Effector memory CD8-positive, alpha-beta T cell (primary cell): ENCODE measurements at places on chromosomes 7 and 10.

DNA sequence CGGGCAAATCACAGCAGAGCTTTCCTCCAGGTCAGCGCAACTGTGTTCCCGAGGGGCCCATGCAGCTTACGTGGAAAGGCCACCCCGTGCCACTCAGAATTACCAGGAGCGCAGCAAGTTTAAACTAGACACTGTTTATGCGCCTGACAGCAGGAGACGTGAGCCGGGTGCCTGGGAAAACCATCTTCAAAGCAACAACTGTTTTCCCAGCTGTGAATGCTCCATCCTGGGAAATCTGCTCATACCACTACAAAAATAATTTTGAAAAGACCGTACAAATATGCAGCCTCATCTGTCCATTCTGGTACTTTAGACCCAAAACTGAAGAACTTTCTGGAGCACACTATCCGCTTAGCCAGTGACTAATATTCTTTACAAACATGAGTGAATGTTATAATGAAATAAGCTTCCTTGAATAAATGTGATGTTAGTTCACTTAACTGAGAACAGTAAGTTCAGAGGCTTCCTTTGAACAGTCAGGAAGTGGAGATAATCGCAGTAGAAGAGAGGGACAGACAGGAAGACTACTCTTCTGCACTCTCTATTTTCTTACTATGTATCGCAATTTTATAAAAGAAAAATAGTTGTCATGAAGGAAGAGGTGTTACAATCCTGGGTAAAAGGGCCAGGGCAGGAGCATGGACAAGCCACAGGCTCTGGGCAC, 16.7 kb downstream of the GPER1 start:
- DNase-seq = no peak

- DNase-seq = no peak
These were observed 45.4 kb upstream of the NPSR1 start for GRCh38 chr7:34612661-34613060.

DNA sequence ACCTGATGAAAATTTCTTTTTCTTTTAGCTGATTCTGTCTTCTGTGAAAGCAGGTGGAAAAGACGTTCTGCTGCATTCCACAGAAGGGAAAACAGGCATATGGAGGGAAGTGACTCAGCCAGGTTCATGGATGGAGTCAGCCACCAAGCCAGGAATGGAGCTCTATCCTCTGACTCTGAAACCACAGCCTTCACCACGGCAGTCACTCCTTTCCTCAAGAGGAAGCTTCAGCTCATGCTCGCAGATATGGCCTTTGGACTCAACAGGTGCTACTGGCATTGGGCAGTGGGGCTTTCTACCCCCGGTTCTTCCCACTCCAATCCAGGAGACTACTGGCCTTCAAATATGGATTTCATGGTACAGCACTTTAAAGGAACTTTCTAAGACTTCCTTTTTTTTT, 11.5 kb upstream of the PLAU start:
- no peak for DNase-seq

DNA sequence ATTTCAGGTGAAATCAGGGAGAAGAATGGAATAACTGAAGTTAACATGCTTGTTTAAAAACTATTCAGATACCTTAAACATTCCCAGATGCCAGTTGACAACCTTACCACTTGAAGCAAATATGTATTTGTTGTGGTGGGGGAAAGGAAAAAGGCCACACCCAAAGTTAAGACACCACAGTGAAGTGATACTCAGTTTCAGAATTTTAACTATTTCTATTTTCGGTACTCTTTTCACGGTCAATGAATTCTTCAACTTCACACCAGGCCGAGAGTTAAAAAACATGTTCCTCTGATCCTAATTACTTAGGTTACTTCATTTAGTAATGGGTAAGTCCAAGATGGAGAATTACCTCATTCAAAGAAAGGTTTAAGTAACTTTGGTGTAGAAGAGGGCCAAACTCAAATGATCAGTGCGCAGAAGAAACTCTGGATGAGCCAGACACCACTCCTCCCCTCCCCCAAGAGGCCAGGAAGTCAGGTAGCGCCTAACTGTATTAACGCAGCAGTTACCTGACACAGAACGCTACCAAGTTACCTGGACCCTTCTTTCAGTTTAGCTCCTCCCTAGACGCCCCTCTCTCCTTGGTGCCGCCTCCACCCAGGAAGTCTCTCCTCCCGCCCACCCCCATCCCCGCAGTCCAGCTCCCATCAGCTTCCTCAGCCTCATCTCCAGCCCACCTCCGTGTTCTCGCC, 700 bp downstream of the MTPN start:
- no peak for DNase-seq

DNA sequence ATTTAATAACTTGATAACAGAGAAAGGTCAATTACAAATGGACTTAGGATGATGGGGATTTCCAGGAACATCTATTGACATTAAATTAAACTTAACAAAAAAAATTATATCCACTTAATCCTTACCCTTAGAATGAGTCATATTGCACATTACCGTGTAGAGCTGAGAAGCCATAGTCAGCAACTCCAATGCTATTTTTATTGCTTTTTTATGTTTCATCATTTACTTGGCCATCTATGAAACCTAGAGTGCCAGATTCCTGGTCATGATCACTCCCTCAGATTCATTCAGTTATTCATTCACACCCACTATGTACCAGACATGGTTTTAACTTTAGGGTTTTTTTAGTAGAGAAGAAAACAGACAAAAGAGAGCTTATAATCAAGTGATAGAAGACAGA, 1180.4 kb downstream of the CNTNAP2 start:
- no peak for DNase-seq

DNA sequence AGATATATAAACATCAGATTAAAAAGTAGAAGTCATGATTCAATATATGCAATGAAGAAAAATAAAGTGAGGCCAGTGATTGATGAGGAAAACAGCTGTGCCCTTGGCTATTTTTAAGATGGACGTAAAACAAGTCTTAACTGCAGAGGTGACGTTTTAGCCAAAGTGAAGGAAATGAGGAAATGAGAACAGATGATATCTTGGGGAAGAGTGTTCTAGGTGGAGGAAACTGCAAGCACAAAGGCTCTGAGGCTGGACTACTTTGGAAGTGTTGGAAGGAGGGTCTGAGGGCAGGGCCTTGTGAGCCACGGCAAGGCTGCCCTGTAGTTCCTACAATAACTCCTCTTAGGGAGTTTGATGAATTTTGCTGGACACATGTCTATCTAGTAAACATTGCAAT, 140.5 kb upstream of the AKR1E2 start:
- no peak for DNase-seq

GRCh38 chr7:122123746-122124145, 20.3 kb downstream of the AASS start:
- no peak for DNase-seq

- DNase-seq = no peak
These were observed 19.1 kb upstream of the INPP5F start for GRCh38 chr10:119706521-119707278.

DNA sequence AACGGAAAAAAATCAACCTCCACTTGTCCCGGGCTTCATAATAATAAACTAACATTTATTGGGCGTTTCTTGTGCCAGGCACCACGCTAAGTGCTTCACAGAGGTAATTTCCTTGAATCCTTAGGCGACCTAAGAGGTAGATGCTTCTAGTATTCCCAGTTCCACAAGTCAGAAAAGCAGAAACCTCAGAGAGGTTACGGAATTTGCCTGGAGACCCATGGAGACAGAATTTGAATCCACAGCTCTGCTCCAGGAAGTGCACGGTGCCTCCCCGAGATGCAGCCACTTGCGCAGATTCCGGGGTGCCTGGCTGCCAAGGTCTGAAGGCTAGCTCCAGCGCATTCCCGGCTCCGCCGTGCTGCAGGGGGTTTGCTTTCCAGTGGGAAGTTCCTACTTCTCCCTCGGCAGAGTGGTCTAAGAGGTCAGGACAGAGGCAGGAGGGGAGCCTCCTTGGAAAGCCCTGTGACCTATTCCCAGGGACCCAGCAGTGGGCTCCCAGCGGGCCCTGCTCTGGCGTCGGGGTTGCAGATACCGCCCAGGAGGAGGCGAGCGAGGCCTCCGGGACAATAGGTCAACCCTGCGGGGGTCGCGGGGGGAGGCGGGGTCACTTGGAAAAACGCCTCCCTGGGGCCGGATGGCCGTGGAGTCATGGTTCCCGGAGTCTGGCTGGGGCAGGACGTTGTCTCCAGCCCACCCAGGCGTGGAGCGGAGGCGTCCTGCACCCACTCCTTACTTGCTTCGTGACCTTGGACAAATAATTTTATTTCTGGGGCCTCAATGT, 10.1 kb upstream of the NKX2-3 start:
- DNase-seq = no peak

- no peak for DNase-seq
These were observed 58.3 kb upstream of the GJD4 start for GRCh38 chr10:35546824-35547225.

DNA sequence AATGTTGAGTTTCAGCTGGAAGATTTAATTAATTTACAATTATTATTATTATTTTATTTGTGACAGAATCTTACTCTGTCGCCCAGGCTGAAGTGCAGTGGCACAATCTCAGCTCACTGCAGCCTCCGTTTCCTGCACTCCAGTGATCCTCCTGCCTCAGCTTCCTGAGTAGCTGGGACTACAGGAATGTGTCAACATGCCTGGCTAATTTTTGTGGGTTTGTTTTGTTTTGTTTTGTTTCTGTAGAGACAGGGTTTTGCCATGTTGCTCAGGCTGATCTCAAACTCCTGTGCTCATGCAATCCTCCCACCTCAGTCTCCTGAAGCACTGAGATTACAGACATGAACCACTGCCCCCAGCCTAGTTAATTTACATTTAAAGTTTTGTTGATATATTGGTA, 93.8 kb upstream of the MEOX2 start:
- DNase-seq = no peak

- DNase-seq = no peak
These were observed 340.2 kb upstream of the CELF2 start for GRCh38 chr10:10677479-10677878.

DNA sequence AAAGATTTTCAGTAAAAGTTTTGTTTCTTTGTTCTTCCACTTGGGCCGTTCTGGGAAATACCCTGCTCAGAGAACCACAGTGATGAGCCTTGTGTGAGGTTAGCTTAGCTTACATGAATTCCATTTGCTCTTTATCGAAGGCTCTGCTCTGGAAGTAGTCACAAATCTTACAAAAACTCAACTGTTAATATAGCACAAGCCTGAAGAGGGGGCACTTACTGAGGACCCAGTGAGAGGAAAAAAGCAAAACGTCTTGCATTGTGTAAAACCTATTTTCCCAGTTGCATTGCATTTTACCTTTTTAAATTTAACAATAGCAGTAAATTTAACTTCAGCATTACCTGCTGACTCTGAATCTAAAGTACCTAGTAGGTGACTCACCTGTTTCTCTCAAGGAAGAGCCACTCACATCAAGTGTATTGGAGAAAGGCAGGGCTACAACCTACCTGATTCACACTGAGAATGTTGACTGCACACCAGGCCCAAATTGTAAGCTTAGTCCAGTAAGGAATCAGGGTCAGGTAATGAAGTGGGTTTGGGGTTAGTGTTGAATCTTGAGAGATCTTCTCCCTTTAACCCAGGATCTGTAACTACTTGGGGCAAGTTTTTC, 42.3 kb downstream of the PPP1R17 start:
- DNase-seq = no peak

- DNase-seq = no peak
These were observed 4.4 kb downstream of the PON3 start for GRCh38 chr7:95391761-95392160.

DNA sequence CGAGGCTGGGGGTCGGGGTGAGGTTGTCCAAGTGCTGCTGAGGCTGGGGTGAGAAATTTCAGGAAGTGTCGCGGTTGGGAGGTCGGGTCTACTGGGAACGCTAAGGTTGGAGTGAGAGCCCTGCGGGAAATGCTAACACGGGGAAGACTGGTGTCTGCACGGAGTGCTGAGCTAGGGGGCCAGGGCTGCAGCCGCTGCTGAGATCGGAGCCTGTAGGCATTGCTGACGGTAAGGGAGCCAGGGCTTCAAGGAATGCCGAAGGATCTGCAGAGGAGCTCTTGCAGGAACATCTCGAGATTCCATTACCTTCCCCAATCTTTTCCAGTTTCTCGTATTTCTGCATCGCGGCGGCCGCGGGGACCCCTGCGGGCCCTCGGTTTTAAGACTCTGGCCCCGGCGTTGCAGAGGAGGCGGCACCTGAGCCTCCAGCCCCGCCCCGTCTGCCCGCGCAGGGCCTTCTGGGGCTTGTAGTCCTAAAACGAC, at the start of gene CDK5:
Gene CDK5, minus strand, starts transcription at position 392 of the 483 bp plus-strand sequence. Its CDS starts 49 bp downstream, at position 343.
- no peak for DNase-seq

DNA sequence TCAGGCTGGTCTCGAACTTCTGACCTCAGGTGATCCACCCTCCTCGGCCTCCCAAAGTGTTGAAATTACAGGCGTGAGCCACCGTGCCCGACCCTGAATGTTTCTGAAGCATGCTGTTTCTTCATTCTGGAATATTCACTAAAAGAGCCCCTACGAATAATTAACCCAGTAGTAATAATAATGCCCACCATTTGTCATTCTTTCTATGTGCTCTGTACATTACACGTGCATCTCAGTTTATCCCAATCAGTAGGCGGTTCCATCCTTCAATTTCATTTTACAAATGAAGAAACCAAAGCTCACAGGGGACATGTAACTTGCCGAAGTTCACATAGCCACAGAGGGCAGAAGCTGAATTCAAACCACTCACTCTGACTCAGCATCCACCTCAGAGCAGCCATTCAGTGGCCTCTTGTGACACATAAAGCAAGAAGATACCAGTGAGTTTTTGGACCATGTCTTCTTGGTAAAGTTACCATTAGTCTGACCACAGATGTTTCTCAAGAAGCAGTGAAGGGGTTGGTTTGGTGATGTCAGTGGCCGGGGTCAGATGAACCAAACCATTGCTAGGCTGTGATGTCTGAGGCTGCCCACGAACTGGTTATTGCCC, 71.9 kb upstream of the DUSP5 start:
- no peak for DNase-seq

DNA sequence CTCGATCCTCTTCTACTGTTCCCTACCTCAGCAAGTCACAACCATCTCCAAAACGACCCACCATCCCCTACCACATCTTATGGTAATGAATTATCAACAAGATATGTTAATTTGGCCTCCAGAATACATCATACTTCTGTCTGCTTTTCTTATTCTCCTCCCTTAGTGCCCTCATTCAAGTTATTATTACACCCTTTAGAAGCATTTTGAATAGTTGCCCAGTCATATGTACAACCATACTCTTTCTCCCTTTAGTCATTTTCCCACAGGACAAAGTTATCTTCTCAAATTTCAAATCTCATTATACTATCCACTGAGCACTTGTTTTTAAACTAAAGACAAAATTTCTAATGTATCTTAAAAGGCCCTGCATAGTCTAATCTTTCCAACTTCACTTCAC, 71.0 kb downstream of the GNAT3 start:
- no peak for DNase-seq

DNA sequence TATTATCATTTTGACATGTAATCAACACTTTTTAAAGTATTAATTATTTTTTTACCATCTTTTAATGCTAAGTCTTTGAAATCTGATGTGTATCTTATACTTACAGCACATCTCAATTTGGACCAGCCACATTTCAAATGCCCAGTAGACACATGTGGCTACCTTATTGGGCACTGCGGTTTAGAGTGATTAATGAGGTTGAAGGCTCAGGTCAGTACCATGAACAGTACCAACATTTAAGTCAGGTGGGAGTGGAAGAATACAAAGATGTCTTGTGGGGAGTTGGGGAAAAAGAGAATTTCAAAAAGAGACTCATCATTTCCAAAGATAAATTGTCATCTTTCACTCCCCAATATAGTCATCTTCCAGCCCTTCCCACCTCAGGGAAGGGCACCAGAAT, 40.5 kb downstream of the COL28A1 start:
- DNase-seq = no peak

GRCh38 chr7:46681865-46682503, 760.9 kb upstream of the IGFBP3 start:
- no peak for DNase-seq

GRCh38 chr7:112038353-112038752, 167.8 kb downstream of the DOCK4 start:
- no peak for DNase-seq
